ENCODE measurements at places on chromosomes 2 and 18. TPM values are rescaled to one million over a fixed set of nuclear protein-coding genes. Genes with fewer than 3 reads are reported as not detected.

DNA sequence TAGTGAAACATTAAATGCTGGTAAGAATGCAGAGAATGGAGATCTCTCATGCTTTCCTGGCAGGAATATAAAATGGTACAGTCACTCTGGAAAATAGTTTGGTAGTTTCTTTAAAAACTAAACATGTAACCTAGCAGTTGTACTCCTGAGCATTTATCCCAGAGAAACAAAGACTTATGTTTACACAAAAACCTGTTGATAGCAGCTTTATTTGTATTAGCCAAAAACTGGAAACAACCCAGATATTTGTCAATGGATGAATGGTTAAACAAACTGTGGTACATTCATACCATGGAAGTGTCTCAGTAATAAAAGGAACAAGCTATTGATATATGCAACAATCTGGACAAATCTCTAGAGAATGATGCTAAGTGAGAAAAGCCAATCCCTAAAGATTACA lies 81.7 kb upstream of the CTAGE1 start:
- no peak for DNase-seq

- DNase-seq = no peak
These were observed 60.7 kb downstream of the ACOXL start for GRCh38 chr2:110793034-110793433.

- no peak for DNase-seq
These were observed 137.9 kb upstream of the ZC3H15 start for GRCh38 chr2:186348200-186348599.

- no peak for DNase-seq
These were observed 37.9 kb downstream of the MOGAT1 start for GRCh38 chr2:222709191-222709891.

GRCh38 chr2:138931284-138932256 lies 151.4 kb upstream of the NXPH2 start:
- no peak for DNase-seq

DNA sequence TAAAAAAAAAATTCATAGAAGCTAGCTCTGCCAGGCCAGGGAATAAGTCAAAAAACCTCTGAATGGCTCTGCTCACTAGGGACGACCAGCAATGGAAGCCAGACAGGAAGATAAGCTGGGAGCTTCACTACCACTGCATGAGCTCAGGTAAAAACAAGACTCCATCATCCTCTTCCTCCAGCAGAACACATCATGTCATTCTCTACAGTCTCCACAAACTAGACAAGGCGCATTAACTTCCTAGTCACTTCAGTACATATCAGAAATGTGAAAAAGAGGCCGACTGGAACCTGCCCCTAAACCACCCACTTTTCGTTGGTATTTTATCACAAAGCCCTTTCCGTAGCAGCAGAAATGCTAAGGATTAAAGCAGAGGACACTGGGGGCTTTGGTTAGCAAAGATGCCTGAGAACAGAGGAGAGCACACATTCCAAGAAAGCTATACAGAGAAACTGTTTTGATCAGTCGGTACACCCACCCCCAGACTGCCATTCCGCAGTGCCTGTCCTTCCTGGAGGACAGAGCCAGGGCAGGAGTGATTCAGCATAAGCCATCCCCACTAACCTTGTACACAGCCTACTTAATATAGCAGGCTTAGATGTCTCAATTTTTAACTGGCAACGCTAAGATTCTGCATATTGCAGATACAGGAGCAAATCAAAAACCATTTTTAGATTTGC lies 53.4 kb downstream of the AAK1 start:
- DNase-seq = no peak

The TTC32 gene
- 14.8 TPM for total RNA-seq

The HOXD11 gene
- total RNA-seq = not detected

The COL3A1 gene
- not detected for total RNA-seq

The CRYGD gene
- total RNA-seq = not detected
